Left ventricle myocardium superior (tissue), 1 donor: ENCODE measurements at places on chromosomes 6 and 20. TPM values are rescaled to one million over a fixed set of nuclear protein-coding genes. Genes with fewer than 3 reads are reported as not detected.

GRCh38 chr20:50805349-50805684 is 10.5 kb downstream of the BCAS4 start:
- DNase-seq, result no peak

DNA sequence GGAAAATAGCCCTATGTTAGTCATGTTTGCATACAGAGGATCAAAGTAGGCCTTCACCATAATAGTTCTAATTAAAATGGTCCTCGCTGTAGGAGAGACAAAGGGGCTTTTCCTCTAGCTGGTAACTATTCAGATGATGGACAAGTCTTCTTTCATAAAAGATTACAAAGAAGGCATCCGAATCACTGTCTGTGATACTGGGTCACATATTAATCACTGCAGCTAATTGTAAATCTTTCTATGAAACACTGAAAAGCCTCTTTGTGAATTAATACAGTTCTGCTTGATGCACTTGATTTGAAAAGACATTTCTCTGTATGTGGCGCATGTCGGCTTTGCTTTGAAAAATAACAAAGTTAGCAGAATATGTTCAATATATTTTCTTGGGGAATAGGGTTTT is 520.8 kb downstream of the KIF16B start:
- DNase-seq, result no peak

DNA sequence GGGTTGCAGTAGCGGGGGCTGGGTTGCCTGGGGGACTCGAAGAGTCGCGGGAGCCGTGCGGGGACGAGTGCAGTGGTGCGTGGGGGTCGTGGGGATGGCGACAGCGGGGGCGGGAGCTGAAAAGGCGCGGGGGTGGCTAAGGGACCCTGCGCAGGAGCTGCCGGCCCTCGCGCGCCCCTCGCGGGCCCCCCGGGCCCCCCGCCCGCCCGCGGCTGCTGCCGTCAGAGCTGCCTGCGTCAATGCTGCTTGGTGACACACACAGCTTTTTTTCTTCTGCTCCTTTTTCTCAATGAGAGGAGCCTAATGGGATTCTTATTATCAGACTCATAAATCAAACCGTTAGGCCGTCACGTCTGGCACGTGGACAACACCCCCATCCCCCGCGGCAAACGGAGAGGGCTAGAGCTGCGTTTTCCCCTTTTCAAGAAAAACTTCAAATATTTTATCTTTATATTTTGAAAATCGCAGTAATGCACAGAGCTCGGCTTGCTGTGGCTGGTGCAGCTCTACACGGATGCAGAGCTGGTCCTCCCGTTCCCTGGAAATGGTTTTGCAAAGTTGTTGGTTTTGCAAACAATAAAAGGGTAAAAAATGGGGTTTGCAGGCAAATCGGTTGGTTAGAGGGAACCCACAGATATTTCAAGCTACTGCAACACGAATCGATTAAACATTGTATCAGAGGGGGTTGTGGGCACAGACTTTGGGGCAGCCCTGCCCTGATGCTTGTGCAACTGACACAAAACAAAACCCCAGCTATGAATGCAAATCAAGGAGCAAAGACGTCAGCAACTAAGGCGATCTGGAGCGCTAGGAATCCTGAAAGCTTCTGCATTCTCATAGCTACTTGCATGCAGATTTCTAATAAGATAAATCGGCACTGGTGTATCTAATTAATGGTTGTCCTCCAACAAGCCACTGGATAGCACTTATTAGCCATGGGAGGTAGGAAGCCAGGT is 161.4 kb downstream of the TBXT start:
- peak; percentile 82 for DNase-seq

RBPJL gene
- total RNA-seq, result not detected

- DNase-seq, result peak; percentile 28
These were observed 154.6 kb downstream of the RFPL4B start for GRCh38 chr6:112501705-112502104.

- no peak for DNase-seq
These were observed 20.7 kb downstream of the EBF4 start for GRCh38 chr20:2713285-2713684.

POU5F1 gene
- 0.67 TPM for total RNA-seq

MYB gene
- 0.15 TPM for total RNA-seq

CHRNA4 gene
- 1.8 TPM for total RNA-seq

TCP11 gene
- total RNA-seq, result not detected

BPIFA1 gene
- total RNA-seq, result not detected

SS18L1 gene
- 10.7 TPM for total RNA-seq

PROKR2 gene
- total RNA-seq, result not detected

- DNase-seq, result peak; percentile 75
These were observed 65.4 kb upstream of the RIN2 start for GRCh38 chr20:19692685-19693119.

DNA sequence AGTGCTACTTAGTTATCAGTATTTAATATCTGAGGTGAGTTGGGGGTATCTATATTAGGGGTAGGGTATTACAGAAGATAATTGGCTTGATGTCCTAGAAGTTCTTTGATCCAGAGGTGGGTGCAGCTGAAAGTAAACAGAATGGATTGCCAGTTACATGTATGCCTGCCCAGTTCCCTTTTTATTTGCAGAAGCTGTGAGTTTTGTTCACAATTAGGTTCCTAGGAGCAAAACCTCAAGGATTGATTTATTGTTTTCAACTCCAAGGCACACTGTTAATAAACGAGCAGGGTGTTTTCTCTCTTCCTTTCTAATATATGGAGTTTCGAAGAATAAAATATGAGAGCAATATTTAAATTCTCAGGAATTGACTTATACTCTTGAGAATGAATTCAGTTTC is 129.0 kb downstream of the SULF2 start:
- DNase-seq, result no peak
